ENCODE measurements at places on chromosomes 1 and 21. TPM values are rescaled to one million over a fixed set of nuclear protein-coding genes. Genes with fewer than 3 reads are reported as not detected.

CD247 gene
- total RNA-seq, result 0.80 TPM

OLFML2B gene
- 0.72 TPM for total RNA-seq

OLIG2 gene
- total RNA-seq, result not detected

HCRTR1 gene
- total RNA-seq, result not detected

HSPA6 gene
- 1.4 TPM for total RNA-seq

CACNA1S gene
- total RNA-seq, result not detected

HJV gene
- total RNA-seq, result not detected

ZSCAN20 gene
- total RNA-seq, result 2.4 TPM

All from esophagus mucosa (tissue), 1 donor.